ENCODE measurements at places on chromosomes 11 and 22. TPM values are rescaled to one million over a fixed set of nuclear protein-coding genes. Genes with fewer than 3 reads are reported as not detected.

GRCh38 chr11:16999116-16999515 lies 15.1 kb downstream of the PLEKHA7 start:
- no peak for DNase-seq

DNA sequence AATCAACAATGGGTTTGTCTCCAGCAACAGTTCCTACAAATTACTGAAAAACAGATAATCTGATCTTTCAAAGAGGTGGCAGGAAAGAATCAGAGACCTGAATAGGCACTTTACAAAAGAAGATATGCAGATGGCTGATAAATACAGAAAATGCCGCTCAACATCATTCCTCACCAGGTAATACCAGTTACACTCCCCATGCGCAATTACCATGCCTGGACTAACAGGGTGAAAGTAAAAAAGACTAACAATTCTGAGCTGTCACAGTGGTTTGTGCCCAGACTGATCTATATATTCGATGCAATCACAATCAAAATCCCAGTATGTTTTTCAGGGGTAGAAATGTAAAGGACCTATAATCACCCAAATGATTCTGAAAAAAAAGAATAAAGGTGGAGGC lies 10.0 kb downstream of the SNX32 start:
- DNase-seq = no peak

DNA sequence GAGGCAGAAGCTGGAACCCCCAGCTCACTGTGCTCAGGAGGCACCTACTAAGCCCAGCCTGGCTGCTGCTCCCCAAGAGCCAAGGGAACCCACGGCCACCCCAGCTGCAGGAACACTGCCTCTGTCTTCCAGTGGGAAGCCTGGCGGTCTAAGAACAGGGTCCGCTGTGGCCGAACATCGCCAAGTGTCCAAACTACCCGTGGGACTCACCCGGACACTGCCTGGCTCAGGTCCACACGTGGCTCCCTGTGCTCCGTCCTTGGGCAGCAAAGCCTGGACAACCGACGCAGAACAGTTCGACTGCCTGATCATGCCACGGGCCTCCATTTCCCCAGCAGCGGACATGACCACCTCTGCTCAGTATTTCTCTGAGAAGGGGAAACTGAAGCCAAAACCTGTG lies 747.0 kb downstream of the BRD1 start:
- DNase-seq = no peak

DNA sequence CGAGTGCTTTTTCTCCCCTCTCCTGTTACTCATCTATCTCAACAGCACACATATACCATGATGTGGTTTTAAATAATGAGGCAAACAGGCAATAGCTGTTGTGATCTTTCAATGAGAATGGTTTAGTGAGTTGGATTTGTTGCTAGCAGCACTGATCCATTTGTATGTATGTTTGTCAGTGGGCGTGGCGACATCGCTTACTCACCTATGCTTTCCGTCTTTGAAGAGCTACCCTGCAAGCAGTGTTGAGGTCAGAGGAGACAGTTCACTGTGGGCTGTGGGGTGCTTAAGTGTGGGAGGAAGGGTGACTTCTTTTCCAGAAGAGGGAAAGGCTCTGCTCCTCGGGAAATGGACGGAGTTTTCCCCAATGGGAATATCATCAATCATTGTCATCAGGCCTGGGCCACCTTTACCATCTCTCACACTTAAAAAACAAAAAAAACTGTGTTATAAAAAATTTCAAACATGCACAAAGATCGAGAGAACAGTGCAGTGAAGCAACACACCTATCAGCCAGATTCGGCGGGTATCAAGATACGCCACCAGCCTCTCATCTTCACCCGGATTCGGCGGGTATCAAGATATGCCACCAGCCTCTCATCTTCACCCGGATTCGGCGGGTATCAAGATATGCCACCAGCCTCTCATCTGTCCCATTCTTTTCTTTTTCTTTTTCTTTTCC lies 83.8 kb downstream of the TBC1D22A start:
- peak; percentile 67 for DNase-seq

DNA sequence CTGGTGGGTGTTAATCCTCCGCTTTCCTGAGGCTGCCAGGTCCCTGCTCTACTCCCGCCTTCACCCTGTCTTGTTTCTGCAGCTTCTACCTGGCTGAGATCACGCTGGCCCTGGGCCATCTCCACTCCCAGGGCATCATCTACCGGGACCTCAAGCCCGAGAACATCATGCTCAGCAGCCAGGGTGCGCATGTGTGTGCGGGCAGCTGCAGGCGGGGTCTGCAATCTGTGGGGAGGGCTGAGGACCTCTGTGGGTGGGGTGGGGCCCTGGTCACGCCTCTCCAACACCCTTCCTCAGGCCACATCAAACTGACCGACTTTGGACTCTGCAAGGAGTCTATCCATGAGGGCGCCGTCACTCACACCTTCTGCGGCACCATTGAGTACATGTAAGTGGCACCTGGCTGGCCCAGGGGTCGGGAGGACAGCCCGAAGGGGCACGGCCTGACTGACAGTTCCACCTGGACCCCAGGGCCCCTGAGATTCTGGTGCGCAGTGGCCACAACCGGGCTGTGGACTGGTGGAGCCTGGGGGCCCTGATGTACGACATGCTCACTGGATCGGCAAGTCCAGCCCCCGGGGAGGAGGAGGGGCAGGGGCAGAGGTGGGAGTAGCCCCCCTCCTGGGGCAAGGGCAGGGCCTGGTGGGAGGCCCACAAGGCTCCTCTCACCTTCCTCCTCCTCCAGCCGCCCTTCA lies 4.5 kb downstream of the RPS6KB2 start:
- DNase-seq = no peak

DNA sequence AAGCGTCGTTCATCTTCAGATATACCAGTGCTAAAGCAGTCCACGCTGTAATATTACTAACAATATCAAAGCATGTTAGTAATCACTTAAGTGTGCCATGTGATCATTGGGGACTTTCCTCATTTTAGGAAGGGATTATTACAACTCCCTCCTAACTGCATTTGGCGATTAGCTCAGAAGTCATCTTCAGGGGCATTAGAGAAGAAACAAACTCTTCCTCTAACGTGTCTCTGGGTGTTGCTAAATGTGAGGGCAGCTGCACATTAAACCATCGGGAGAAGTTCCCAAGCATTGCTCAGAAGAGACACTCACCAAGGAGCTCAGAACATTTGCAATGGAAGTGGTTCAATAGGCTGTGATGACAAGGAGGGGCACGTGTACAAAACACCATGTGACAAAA lies 17.2 kb downstream of the TESMIN start:
- no peak for DNase-seq

DNA sequence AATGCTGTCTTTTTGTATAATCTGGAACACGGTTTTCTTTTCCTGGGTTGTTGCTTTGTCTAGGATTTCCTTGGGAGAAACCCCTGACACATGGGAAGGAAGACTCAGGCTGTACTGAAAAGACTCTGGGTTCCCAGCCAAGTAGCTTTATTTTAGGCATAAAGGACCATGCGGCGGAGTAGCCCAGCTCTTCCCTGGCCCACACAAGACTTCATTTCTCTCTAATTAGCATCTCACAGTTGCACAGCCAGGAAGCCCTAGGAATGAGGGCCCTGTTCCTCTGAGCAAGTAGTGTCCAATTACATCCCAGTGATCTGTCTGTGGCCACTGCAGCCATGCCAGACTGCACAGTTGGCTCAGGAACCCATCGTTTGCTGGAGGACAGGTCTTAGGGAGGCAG lies 319.5 kb downstream of the TENM4 start:
- DNase-seq = no peak

DNA sequence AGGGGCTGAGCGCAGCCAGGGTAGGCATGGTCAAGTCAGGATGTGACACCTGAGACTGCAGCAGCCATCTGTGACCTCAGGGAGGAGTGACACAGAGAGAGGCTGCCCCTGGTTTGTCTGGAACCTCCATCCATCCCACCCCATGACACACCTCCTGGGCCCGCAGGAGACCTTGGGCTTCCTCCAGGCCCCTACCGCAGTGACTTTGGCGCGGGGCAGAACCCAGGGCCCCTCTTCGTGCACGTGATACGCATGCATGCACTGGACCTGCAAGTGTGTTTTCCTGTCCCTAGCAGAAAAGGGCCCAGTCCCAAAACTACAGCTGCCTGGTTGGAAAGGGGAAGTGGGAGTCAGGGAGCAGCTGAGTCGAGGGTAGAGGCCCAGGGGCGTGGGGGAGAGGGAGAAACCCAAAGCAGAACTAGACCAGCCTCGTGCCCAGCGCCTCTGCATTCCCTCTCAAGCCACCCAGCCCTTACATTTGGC lies 7.9 kb upstream of the CYTH4 start:
- no peak for DNase-seq

- DNase-seq = no peak
Observed at GRCh38 chr11:65744026-65744698, 23.6 kb upstream of the RNASEH2C start.

GRCh38 chr11:2862395-2863275 lies 22.9 kb downstream of the CDKN1C start:
- DNase-seq = no peak

DNA sequence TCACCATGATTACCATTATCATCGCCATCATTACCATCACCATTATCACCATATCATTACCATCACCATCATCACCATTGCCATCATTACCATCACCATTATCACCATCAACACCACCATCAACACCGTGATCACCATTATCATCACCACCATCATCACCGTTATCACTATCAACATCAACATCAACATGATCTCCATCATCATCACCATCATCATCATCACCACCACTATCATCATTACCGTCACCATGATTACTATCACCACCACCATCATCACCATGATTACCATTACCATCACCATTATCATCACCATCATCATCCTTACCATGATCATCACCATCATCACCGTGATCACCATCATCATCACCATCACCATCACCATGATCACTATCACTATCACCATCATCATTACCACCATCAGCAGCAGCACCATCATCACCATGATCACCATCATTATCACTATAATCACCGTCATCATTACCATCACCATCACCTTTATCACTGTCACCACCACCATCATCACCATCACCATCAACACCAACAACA lies 753.7 kb downstream of the BRD1 start:
- no peak for DNase-seq

GRCh38 chr11:79353706-79354105 lies 87.1 kb downstream of the TENM4 start:
- DNase-seq = no peak

GRCh38 chr11:131691181-131692041 lies 321.0 kb downstream of the NTM start:
- peak; percentile 58 for DNase-seq

- no peak for DNase-seq
Observed at GRCh38 chr22:35725521-35725920, 7.8 kb downstream of the APOL5 start.

DNA sequence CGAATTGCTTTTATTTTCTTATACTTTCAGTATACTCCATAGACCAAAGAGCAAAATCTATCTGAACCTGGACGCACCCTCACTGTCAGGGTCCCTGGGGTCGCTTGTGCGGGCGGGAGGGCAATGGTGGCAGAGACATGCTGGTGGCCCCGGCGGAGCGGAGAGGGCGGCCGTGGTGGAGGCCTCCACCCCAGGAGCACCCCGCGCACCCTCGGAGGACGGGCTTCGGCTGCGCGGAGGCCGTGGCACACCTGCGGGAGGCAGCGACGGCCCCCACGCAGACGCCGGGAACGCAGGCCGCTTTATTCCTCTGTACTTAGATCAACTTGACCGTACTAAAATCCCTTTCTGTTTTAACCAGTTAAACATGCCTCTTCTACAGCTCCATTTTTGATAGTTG lies 1077.4 kb downstream of the BRD1 start:
- no peak for DNase-seq

- DNase-seq = no peak
Observed at GRCh38 chr22:44460287-44460686, 37.7 kb downstream of the RTL6 start.

DNA sequence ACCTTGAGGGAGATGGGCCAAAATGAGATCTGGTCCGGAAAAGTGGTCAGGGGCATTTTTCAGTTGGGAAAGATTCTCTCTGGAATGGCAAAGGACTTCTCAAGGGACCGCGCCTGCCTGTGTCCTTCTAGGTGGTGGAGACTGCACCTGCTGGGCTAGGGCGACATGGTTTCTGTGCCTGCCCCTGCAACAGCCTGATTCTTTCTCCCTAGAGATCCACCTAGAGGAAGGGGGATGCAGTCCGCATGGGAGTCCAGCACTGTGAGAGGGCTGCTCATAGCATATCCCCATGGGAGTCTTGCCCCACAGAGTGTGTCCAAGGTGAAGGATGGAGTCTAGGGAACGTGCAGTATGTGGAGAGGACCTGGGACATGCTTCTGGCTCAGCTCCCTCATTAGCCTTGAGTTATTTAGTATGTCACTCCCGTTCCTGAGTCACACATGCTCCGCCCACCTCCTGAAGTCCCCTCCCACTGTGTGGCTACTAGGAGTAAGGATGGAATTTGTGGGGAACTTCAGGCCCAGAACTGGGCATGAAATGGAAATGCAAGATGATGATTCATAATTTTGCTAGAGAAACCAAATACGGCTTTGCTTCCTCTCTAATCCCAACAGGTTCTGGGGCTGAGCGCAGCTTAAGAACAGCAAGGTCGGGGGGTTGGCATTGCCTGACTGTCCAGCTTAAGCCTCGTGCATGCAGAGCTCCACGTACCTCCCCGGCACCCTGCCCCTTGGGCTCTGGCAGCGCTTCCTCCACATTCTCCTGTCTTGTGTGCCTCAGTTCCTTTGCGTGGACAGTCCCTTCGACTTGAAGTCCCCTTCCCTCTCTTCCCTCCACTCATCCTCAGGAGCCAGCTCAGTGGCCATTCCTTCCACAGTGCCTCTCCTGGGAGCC lies 35.0 kb downstream of the GRIK4 start:
- DNase-seq = peak; percentile 96

The RFPL2 gene
- total RNA-seq = not detected

The KRTAP5-9 gene
- total RNA-seq = 0.29 TPM

The VEGFB gene
- total RNA-seq = 82.7 TPM

The ACR gene
- total RNA-seq = not detected

The GRM5 gene
- under 0.01 TPM for total RNA-seq

The OR8G5 gene
- total RNA-seq = not detected

The CLCF1 gene
- 6.9 TPM for total RNA-seq

The FIBIN gene
- 3.4 TPM for total RNA-seq

The TMEM126B gene
- 36.0 TPM for total RNA-seq

The MRPL21 gene
- 66.3 TPM for total RNA-seq

The RAB36 gene
- total RNA-seq = 8.6 TPM

The KRTAP5-11 gene
- not detected for total RNA-seq

The MPEG1 gene
- not detected for total RNA-seq

The CENPM gene
- total RNA-seq = 20.0 TPM

All from mammary epithelial cell (primary cell).